ENCODE measurements at places on chromosomes 12 and 14.

GRCh38 chr12:105998561-105998960 is 140.2 kb downstream of the NUAK1 start:
- no peak for DNase-seq

GRCh38 chr14:40248671-40249070 is 816.4 kb upstream of the FBXO33 start:
- DNase-seq: no peak

- DNase-seq: no peak
These were observed 9.7 kb upstream of the ERC1 start for GRCh38 chr12:981176-981828.

DNA sequence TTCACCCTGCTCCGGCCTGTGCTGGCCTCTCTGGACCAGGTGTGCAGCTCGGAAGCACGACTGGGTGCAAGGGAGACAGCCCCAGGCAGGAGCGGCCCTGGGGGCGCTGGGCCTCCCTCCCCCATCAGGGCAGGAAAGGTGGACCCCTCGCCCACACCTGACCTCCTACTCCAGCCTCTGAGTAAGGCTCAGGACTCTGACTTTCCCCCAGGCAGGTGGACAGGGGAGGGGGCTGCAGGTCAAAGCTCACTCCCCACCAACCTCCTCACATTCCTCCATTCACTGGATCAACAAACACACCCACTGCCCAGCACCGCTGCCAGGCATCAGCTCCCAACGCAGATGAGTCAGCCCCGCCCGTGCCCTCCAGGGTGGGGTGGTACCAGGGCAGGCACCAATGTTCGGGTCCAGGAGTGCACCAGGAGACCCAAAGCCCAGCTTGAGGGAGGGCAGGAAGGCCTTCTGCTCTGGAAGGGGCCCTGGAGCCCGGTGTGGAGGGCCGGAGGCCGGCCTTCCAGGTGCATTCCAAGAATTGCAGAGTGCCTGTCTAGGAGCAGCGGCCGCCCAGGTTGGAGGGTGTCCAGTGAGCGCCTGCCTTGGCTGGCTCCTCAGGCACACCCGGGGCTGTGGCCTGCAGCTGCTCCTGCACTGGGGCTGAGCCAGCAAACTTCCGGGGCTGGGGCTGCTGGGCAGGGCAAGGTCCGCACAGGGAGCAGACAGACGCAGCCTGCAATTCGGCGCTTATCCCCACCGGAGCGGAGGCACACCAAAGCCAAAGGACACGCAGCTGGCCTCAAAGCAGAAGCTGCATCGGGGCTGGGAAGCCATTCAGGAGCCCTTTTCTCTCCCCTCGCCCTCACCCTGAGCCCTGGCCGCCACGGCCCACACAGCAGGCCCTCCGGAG is 1.6 kb upstream of the INF2 start:
- no peak for DNase-seq

DNA sequence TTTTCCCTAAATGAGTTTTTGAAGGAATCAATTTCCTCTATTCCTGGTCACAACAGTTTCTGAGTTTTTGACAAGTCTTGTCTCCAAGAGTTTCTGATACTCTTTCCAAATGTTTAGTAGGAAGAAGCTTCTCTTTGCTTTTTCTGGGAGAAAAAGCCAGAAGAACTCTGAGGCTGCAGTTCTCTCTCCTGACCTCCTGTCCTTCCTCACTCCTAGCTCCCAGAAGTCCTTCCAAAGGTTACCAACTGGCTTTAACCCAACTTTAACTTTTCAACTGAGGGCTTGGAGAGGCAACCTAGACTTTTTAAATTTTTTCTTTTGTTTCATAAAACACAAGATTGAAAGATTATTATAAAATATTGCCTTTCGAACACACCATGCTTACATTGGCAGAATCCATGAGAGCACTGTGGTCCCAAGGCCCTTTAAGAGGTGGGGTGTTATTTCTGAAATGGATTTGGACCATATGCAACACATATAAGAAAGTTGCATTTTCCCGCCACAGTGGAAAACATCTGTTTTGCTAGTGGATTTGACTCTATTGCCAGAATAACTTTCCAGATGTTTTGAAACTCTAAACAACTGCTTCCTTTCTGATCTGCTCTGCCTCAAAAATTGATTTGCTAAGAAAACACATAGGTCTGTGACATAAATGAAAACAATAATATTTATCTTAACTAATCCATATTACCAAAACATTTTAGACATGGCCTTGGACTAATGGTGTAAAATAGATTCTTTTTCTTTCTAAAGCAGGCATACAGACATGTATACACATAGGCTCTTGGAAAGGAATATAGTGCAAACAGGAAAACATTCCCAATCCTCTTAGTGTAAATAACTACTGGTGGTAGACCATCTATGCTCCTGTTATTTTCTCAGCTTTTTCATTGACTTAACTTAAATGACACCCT is 22.3 kb upstream of the EPS8 start:
- DNase-seq: no peak

DNA sequence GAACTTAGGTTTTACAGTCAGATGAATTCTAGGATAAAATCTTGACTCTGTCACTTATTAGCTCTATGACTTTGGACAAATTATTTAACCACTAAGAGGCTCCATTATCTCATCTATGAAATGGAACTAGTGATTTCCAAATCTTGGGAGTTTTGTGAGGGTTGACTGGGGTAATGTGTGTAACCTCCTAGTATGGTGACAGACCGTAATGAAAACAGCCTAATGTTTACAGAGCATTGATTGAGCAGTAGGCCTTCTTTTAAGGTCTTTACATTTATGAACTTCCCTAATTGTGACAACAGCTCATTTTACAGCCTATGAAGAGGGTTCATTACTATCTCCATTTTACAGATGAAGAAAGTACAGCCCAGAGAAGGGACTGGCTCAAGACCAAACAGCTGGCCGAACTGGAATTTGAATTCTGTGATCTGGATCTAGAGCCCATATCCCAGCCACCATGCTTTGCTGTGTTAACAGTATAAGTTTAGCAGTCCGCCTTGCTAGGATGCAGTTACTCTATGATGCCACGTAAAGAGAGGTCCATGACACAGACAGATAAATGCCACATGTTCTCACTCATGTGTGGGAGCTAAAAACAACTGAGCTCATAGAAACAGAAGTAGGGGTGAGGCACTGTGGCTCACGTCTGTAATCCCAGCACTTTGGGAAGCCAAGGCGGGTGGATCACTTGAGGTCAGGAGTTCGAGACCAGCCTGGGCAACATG is 9.1 kb upstream of the FBXL14 start:
- peak; percentile 42 for DNase-seq

DNA sequence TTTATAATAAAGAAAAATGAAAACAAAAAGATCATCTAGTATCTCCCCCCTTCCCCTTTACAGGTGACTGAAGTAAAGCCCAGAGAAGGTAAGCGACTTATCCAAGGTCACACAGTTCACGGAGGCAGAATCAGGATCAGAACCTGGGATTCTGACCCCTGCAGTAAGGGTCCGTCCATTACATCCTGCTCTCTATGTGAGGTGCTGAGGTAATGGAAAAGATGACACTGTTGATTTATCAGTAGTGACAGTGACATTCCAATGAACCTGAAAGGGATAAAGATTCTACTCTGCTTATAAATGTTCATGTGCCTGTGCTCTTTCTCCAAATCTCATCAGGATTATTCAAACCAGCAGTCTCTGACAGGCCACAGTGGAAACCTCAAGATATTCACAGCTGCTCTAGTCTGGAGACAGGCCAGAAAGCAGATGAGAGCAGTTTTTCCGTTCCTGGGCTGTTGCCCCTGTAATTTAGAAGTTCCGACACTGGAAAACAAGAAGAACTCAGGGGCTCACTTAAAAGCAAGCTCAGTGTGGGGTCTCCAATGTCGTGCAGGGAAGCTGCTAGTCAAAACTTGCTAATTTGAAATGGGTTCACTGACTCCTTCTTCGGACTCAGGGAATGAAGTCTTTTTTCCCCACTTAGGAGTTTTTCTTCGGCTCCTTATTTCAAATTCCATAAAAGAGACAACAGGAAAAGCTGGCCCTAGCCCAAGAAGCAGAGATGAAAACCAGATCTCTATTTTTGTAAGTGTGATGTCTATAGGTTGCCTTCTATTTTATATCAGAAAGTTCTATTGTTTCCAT is 131.8 kb upstream of the EEA1 start:
- no peak for DNase-seq

DNA sequence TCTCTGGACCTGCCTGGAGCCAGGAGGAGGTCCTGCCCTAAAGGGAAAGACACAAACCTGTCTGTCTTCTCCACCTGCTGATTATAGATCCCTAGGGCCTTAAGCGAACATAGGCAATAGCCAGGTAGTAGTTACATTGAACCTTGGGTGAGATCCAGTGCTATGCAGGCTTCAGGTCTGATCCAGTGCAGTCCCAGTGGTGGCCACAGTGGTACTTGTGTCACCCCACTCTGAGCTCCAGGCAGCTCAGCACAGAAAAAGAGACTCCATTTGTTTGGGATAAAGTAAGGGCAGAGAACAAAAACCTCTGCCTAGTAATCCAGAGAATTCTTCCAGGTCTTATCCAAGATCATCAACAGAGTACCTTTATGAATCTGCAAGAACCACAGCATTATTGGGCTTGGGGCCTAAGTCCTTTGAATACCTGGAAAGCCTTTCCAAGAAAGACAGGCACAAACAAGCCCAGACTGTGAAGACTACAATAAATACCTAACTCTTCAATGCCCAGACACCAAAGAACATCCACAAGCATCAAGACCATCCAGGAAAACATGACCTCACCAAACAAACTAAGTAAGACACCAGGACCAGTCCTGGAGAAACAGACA is 60.4 kb upstream of the KTN1 start:
- no peak for DNase-seq

DNA sequence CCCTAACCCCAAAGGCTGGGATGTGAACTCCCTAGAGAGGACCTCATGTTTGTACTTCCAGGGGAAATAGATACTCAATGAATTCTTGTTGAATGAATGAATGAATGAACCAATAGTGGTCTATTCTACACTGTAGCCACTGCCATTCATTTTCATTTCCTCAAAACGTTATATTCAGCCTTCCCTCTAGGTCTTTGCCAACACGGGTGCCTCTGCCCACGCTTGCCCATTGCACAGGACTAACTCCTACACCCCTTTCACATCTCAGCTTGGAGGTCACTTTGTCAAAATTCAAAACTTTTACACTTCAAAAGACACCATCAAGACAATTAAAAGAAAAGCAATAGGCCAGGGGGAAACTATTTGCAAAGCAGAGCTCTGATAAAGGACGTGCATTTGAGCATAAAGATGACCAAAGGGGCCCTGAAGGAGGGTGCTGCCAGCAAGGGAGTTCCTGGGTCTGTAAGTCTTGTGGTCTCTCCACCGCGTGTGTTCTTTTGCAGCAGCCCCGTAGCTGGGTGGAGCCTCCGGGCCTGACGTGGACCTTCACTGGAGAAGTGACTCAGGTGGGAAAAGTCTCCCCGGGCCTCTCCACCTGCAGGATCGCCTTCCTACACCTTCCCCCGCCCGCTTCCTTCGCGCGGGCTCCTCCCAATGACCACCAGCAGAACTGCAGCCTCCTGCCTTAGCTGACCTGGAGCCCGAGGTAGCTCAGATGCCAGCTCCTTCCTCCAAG is 31.5 kb downstream of the TMEM63C start:
- DNase-seq: peak; percentile 16

DNA sequence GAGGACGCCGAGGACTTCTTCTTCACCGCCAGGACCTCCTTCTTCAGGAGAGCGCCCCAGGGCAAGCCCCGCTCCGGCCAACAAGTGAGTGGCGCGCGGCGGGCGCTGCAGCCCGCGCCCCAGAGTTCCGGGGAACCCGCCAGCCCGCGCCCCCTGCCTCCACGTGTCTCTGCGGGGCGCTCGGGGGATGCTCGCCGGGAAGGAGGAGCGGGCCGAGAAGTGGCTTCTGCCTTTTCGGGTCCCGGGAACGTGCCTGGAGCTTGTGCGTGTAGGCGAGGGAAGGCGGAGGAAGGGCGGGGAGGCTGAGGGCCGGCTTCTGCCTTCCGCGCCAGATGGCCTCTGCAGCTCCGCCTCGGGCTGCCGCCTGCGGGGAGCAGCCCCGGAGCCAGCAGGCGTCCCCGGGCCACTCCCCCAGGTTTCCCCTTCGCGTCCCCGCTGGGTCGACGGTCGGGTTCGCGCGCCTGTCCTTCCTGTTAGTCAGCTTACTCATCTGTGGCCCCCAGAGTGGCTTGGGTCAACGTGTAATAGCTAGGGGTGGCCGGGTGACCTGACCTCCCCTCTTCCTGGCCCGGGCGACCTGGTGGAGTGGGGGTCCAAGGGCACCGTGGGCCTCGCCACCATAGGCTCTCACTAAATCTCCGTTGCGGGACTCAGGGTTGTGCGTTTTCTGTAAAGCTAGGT is 505 bp downstream of the RASSF3 start:
- DNase-seq: peak; percentile 92

GRCh38 chr12:107843351-107844311 is 69.1 kb downstream of the ASCL4 start:
- DNase-seq: peak; percentile 17

- peak; percentile 73 for DNase-seq
These were observed 20.8 kb downstream of the CKAP4 start for GRCh38 chr12:106226884-106227640.

- no peak for DNase-seq
These were observed 74.9 kb downstream of the TSPAN9 start for GRCh38 chr12:3152011-3152511.

- no peak for DNase-seq
These were observed 64.4 kb downstream of the TGFB3 start for GRCh38 chr14:75917322-75917945.

DNA sequence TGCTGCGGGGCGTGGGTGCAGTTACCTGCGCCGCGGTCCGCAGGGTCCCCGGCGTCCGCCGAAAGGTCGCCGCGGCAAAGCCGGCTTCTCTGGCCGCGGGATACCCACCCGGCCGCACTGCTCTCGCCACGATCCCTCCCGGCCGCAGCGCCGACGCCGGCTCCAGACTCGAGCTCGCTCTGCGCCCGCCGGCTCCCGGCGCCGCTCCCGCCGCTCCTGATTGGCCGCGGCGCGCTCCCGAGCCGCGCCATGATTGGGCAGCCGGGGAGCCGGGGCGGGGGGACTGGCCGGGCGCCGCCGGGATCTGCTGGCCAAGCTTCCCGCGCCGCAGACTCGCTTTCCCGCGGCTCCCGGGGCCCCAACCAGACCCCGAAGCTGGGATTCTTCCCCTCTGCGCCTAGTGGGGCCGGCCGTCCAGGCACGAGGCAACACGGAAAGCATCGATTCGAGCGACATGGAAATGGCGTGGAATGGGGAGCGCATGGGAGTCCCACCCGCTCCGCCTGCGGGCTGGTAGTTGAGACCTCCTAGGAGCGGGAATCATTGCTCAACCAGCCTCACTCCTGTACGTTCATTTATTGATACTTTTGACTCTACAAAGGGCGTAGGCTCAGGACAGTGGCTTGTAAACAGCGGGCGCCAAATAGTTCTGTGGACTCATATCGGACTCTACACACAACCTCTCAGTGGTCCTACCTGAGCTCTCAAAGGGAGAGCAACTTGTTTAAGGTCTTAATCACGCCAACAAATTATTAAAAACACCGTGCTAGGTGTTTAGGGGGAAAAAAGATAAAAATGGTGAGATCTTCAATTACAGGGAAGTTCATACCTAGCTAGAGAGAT is 36.4 kb upstream of the STON2 start:
- peak; percentile 80 for DNase-seq

DNA sequence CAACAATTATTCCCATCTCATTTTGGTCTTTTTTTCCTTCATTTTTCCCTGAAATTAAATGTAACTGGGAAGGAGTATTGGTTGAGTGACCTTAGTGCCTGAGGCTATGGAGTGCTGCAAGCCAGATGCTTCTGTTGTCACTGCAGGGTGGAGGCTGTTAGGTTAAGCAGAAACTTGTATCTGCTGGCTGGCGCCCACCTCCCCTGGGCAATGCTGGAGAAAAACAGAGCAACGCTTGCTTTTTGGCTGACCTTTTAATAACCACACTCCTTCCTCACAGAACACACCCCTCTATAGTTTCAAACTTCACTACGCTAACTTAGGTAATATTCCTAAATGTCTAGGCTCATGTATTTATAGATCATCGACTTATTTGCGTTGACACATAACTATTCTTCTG is 583.5 kb upstream of the NOVA1 start:
- DNase-seq: no peak

All from suppressor macrophage treated with lipopolysaccharide for 4 hours (primary cell).